ENCODE measurements at places on chromosomes 1 and 21.

DNA sequence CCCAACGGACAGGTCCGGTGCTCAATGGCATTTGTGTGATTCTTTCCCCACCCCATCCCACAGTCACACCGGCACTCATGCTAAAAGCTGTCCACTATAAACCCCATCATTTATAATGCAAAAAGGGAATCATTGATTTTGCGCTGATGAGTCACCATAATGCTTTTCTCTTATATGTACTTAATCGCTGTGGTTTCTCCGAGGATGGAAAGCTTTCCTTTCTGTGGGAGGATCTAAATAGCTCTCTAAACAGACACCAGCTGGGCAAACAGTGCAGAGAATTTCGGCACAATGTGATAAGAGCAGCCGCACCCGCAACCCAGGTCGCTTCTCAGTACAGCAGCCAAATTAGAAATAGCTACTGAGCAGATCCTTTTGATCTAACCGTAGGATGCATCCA is 85.6 kb downstream of the SETD4 start:
- no peak for DNase-seq

DNA sequence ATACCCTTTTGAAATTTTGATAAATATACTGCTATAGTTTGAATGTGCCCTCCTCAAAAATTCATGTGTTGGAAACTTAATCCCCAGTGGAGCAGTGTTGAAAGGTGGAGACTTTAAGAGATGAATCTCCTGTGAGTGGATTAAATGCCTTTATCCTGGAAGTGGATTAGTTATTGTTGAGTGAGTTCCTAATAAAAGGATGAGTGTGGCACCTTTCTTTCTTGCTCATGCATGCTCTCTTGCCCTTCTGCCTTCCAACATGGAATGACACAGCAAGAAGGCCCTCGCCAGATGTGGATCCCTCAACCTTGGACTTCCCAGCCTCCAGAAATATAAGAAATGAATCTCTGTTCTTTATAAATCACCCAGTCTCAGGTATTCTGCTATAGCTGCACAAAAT is 51.8 kb downstream of the CD160 start:
- no peak for DNase-seq

DNA sequence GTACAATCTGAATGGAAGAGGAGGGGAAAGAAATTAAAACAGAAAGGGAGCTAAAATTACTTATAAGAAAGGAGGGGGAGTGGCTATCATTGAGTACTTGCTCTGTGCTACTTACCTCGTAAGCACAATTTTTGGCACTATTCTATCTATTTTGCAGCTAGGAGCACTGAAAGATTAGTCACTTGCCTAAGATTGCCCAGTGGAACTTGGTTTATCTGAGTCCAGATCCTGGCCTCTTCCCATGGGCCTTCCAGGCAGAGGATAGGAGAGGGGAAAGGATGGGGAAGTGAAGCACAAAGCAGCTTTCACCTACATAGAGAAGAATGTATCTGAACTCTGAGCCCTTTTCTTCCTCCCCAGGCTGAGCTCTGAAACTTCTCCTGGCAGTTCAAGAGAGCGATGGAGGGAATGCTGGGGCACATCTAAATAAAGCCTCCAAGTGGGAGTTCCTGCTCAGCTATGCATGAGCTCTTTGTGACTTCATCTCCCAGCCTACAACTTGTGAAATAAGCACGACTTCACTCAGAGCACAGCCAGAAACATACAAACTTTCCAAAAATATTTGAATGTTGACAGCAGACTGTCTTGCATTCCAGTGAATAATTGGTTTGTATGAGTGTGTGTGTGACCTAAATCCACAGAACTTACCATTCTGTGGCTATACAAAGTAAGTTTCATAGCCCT is 29.4 kb downstream of the HMGB4 start:
- DNase-seq: peak; percentile 86

DNA sequence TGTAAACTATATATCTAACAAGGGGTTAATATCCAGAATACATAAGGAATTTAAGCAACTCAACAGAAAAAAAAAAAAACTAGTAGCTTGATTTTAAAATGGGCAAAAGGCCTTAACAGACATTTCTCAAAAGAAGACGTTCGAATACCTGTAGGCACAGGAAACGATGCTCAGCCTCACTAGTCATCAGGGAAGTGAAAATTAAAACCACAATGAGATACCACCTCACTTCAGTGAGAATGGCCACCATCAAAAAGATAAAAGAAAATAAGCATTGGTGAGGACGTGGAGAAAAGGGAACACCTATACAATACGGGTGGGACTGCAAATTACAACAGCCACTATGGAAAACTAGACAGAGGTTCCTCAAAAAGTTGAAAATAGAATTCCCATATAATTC is 37.3 kb downstream of the NPHP4 start:
- DNase-seq: no peak

DNA sequence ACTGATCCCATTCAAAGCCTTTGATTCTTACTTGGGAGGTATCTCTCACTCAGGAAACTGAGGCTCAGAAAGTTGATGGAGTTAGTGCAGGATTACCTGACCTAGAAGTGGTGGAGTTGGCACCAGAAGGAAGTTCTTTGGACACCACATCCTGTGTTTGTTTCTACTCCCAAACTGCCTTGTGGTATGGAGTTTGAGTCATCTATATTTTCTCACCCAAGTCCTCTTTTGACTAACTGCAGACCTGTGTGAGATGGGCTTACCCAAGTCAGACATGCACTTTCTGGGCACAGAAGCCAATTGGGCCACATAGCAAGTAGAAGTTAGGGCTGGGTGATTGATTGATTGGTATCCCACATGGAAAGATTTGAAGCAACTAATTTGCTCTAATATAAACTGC is 36.1 kb downstream of the FGGY start:
- peak; percentile 27 for DNase-seq
